Brain (organoid and tissue), 16 donors: ENCODE measurements at places on chromosomes 2 and 18. TPM values are rescaled to one million over a fixed set of nuclear protein-coding genes. Genes with fewer than 3 reads are reported as not detected.

DNA sequence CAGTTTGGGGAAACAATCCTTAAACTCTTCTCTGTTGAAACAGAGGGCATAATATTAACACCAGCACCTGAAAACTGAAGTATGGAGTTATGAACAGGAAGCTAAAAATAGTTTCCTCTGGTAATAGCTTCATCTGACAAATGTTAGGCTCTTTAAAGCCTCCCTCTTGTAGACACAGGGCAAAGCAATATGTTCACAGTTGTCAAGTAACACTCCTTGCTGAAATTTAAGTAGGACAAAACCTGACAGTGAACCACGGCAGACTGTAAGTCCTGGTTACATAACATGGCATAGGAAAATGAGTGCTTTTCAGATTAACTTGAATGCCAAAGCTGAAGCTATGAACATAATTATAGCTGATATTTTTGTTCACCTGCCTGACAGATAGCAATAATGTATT is 172.9 kb downstream of the CMPK2 start:
- DNase-seq: no peak

GRCh38 chr18:49708662-49709346 is 104.5 kb downstream of the ACAA2 start:
- no peak for DNase-seq

- DNase-seq: peak; percentile 11
These were observed 30.4 kb downstream of the FARP2 start for GRCh38 chr2:241386519-241386918.

GRCh38 chr2:154696369-154696768 is 2.1 kb upstream of the KCNJ3 start:
- DNase-seq: no peak

SERPINB13 gene
- not detected for polyA plus RNA-seq

KCNS3 gene
- 1.2 TPM for polyA plus RNA-seq

KCNIP3 gene
- 29.5 TPM for polyA plus RNA-seq

- no peak for DNase-seq
These were observed 41.6 kb downstream of the FBXO48 start for GRCh38 chr2:68425503-68425902.

DNA sequence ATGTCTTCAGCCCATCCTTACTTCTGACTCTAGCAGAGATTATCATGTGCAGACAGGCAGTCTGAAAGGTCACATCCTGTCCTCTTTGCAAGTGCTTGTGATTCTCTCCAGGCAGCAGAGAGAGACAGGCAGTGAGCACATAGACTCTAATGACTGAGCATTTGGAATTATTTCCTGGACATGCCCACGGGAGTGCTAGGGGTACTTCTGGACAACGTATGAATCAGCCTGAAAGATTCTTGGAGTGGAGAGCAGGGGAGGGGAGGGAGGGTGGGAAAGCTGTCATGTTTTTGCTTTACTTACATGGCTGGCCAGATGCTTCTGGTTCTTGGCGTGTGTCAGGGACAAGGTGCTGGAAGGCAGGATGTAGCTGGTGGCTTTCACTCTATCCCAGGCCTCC is 150.6 kb downstream of the RIF1 start:
- DNase-seq: peak; percentile 24

SEMA4C gene
- 32.9 TPM for polyA plus RNA-seq

DNA sequence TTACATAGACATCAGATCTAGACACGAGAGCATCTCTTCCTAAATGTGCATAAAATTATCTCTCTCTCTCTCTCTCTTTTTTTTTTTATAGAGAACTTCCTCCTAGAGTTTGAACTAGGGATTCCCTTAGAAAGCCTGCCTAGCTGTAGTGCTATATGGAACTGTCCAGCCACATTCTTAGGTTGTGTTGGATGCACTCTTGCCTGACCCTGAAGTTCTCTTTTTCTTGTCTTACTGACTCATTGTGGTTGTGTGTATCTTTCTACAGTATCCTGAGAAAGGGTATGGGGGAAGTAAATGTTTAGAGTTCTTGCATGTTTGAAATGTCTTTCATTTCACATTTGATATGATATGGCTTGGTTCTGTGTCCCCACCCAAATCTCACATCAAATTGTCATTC is 368.2 kb downstream of the CDH2 start:
- no peak for DNase-seq

- DNase-seq: no peak
These were observed 9.6 kb downstream of the MAT2A start for GRCh38 chr2:85548608-85548900.

DNA sequence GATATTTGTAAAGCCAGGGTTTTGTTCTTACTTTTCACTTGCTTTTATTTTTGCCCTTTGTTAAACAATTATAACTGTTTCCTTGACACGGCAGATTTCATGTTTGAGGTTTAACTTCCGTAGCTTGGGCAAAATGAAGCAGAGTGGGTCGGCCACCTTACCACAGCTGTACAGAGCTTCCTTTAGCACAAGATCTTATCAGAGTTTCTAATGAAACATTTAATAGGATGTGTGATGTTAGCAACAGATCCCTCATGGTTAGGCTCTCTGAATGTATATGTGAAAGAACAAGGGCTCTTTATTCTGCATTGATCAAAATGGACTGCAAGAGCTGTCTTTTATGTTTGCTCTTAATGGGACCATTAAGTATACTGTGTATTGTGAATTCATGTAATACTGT is 22.3 kb downstream of the RNF125 start:
- peak; percentile 13 for DNase-seq

DNA sequence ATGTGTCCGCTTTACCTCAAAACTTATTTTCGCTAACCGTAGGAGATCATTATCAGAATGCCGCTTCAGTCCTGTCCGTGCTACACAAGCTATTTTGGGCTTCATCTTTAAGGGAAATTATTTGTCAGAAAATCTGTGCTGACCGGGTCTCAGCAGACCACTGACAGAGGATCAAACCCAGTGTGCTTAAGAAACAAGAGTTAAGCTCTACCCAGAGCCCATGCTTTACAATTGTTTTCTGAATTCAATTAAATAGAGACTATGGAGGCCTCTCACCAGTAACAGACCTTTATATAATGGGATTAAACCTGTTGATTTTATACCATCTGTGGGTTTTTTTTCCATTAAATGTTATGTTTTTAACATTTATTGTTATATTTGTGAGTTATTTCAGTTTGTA is 1956.7 kb upstream of the PIK3C3 start:
- no peak for DNase-seq
